ENCODE measurements at places on chromosomes 7 and 10.

- peak; percentile 84 for DNase-seq
Measured at GRCh38 chr10:112687647-112688046, 240.6 kb downstream of the VTI1A start.

DNA sequence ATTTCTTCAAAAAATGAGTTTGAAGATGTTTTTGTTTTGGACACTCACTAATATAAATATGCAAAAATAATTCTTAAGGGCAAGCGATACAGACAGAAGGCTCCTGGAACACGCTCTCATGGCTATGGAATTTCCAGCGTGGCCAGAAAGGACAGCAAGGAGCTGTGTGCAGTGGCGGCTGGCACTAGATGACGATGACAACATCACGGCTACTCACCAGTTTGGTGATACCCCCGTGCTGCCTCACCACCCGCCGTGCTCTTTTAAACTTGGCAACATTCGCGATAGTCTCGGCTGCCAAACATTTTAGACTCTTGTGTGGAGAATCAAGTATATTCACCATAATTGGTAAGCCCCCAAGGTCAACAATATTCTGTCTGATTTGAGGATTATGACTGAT is 54.9 kb downstream of the ODAD2 start:
- no peak for DNase-seq

DNA sequence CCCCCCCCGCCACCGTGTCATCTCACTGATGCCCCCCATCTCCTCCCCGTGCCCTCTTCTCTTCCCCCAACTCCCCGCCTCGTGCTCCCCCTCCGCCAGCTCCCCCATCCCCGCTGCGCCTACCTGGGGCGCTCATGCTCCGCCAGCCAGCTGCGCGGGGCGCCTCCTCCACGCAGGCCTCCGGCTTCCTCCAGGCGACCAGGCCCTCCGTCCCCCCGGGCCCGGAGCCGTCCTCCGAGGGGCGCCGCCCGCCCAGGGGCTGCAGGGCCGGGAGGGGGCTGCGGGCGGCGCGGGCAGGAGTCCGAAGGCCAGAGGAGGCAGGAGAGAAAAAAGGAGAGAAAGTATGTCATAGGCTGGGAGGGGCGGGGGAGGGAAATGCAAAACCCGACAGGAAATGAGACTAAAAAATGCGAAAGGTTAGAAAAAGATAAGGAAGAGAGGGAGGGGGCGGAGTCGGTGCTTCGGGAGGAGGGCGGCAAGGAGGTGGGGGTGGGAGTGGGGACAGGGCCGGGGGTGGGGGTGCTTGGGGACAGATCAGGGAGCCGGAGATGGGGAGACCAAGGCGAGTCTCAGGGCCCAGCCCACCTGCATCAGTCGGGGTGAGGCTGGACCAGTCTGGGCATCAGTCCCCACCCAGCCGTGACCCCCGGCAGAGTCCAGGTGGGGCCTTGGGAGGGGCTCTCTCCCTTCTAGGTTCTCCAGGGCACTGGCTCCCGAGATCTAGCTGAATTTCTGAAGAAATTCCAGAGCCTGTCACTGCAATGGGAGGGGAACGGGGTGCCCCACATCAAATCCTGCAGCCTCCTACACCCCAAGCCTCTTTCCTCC is at the start of gene CARD11:
TSS of gene CARD11 (minus strand) at position 324 of the 828 bp plus-strand sequence. CDS start 85,361 bp downstream, outside the sequence.
- no peak for DNase-seq

- DNase-seq = no peak
Measured at GRCh38 chr7:145211211-145211610, 375.4 kb upstream of the TPK1 start.

GRCh38 chr10:24814568-24815313 is 91.1 kb upstream of the ARHGAP21 start:
- peak; percentile 45 for DNase-seq

GRCh38 chr7:73941836-73942551 is 81.0 kb downstream of the TMEM270 start:
- peak; percentile 81 for DNase-seq

DNA sequence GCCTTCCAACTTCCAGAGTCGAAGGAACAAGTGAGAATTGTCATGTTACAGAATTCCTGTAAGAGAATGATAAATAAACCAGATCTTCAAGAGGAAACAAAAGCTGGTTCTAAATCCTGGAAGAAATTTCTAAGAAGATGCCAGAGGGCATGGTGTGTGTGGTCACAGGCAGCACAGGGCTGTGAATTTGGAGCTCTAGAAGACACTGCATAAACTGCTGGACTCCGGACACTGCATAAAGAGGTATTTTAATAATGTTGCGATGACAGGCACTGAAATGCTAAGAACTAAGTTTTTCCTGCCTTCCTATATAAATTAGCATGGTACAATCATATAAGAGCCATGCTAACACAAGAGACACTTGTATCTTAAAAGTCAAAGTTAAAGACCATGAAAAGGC is 86.0 kb downstream of the LARP4B start:
- DNase-seq = no peak

GRCh38 chr10:74419958-74420375 is 268.9 kb downstream of the ADK start:
- peak; percentile 43 for DNase-seq

DNA sequence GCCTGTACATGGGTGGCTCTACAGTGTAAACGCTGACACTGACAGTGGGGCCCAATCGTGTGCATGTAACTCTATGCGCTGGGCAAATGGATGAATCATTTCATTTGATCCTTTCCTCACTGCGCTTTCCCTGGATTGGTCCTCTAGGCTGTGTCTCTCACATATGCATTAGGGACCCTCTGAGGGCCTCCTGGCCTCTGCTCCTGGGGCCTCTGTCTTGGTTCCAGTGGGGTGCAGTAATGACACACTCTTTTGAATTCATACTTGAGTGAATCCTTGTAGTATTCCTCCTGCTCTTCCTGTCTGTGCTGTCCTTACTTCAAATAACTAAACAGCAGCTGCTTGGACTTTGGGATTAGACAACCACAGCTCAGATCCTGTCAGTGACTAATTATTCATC is 176.5 kb upstream of the ADO start:
- no peak for DNase-seq

DNA sequence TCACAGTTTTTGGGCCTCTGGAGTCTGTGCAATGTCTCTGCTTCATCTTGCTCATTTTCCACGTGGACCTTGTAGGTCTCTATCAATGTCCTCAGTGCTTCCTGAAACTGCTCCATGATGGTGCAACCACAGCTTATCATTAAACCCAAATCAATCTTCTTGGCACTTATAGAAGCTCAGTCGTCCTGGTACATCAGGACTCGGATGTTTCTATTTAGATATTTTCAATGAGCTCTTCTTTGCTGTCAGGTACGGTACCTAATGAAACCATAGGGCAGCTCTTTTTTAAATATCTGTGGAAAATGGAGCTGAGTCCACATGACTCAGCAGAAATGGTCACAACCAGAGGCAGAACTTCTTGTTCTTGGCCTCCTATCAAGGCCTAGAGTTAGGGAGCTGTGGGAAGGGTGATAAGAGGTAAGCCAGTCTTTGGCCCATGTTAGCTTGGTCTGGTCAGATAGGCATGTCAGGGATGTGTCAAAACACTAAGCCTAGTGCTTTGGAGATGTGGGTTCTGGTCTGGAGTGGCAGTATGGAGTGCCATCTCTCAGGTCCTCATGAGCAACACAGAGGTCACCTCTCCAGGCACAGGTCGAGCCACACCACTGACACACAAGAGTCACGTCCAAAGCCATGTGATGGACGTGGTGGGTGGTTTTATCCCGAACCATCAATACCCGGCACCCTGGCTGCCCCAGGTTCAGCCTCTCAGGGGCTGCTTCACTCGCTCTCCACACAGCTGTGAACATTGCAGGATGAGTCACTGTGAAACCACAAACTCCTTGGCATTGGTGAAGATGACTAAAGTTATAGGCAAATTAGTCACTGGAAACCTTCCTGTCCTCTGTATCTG is 87.0 kb downstream of the TBXAS1 start:
- peak; percentile 100 for DNase-seq

GRCh38 chr7:1899196-1899595 is 229.1 kb downstream of the ELFN1 start:
- peak; percentile 93 for DNase-seq

GRCh38 chr10:46534828-46535524 is 21.5 kb downstream of the GPRIN2 start:
- no peak for DNase-seq

GRCh38 chr7:157495177-157495553 is 158.4 kb downstream of the DNAJB6 start:
- no peak for DNase-seq

- DNase-seq = peak; percentile 91
Measured at GRCh38 chr10:44723619-44724325, 187.4 kb upstream of the TMEM72 start.

GRCh38 chr10:113740850-113741249 is 10.6 kb upstream of the PLEKHS1 start:
- DNase-seq = no peak

DNA sequence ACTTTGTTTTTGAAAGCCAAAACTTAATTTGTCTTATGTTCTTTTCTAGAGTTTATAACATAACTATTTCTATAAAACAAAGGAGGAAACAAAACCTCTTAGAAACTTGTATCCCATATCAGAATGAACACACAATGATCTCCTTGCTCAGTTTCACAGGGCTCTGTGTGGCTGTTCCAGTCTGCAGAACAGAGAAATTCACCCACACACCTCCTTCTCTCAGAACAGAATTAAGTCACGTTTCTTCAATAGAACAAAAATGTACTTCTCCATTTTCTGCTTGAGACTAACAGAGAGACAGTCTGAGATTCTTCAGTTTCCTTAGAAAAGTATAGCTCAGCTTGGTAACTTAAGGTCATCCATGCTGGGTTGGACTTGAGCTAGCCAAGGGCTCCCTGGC is 15.8 kb upstream of the DOCK1 start:
- DNase-seq = no peak

DNA sequence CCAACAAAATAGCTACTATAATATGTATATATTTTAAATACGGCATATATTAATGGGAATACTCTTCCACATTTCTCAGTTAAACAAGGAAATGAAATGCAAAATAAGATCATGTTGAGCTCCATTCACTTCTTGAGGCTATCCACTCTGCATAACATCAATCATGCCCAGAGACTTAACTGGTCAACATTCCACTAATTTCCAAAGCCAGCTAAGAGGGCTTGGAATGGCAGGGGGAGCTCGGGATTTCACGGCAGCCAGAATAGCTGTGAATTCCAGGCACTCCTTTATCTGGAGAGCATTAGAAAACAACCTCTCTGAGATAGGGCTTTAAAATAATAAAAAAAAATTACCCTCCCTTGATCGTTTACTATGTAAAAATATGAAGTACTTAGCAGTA is 194.9 kb upstream of the CDCA7L start:
- DNase-seq = no peak

- no peak for DNase-seq
Measured at GRCh38 chr7:45888993-45889366, 692 bp downstream of the IGFBP1 start.

DNA sequence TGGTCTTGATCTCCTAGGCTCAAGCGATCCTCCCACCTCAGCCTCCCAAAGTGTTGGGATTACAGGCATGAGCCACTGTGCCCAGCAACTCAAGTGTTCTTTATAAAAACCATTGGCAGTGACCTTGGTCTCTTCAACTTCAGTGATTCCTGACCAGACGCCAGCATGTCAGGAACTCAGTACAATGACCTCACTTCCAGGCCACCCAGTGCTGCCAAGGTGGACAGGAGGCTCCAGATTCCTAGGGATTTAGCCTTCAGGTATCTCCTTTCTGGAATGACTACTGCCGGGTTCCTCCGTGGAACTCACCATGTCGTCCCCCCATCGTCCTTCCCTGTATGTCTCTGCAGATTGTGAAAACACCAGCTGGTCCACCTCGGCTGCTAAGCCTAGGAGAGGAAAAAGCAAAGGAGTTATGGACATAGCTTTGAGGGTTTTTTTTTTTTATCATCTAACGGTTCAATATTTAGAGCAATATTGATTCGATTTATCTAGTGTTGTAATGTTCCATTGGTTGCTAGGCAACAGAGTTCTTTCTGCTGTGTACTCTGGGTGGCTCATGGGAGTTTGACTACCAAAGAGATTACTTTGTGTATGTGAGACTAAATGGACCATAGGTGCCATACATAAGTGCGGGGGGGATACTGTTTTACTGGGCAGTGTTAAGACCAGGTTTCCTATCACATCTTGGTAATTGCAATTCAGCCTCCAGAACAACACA is 425.8 kb upstream of the AUTS2 start:
- no peak for DNase-seq
